ENCODE measurements at places on chromosomes 12 and 14.

DNA sequence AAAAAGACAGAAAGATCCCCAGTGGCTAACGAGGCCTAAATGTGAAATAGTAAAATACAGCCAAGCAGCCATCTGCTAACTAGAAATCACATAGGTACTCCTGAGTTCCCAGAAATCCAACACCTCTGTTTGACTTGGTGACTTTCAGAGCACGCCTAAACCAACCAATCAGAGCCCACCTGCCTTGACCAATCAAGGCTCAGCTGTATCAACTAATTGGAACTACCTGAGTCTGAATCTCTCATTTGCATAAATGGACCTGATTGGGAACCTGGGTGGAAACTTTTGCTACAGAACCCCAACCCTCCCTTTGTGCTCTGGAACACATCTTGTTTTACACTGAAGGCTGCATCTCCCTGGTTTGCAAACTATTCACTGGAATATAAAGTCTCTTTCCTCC is 5.1 kb upstream of the TCL1B start:
- no peak for DNase-seq

DNA sequence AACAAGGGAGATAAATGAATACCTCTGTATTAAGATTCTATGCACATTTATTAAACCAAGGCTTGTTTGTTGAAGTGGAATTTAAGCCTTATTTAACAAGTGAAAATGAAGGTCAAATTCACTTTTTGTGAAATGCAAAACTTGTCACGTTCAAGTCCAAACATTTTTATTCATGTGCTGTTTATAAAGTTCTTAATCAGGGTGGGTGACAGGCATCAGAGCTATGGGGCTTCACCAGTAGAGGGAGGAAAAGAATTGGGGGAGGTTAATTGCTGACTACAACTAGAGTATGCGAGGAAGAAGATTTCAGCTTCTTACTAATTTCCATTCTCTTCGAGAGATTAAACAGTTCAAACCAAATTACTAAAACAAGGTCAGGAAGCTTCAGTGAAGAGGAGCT is 9.7 kb downstream of the MOK start:
- DNase-seq, result no peak

- DNase-seq, result peak; percentile 37
Measured at GRCh38 chr14:105138021-105138541, 30.5 kb downstream of the JAG2 start.

GRCh38 chr12:121608301-121608700 is 18.0 kb upstream of the ORAI1 start:
- no peak for DNase-seq

DNA sequence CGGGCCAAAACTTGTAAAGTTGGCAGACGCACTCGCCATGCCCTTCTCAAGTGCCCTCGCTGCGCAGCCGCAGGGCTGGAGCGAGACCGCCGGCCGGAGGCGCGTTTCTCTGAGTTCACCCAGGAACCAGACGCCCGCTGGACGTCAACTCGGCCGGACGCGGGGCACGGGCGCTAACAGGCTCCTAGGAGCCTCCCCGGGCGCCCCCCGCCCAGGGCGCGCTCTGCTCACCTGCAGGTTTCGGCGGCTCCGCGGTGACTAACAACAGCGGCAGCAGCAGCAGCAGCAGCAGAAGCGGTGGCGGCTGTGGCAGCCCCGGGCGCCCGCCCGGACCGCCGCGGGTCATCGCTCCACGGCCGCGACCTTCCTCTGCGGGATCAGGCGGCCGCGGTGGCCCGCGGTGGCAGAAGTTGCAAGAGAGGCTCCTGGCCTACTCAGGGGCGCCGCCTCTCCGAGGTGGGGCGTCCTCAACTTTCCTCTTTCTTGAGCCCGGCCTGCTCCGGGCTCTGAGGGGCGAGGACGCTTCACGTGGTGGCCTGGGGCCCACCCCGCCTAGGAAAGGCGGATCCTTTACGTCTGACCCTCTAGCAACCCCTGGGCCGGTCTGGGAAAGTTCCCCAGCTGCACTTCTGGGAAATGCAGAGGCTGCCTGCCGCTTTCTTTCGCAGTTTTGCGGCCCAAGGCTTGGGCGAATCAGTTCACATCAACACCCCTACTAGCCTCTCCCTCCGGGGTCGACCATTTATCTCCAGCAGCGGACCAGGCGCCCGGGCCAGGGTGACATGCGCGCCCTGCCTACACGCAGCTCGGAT is at the start of gene PLBD1:
TSS of gene PLBD1 (minus strand) at position 533 of the 812 bp plus-strand sequence. CDS start at position 346, 187 bp downstream.
- peak; percentile 82 for DNase-seq
